Uterus (tissue), 4 donors: ENCODE measurements at places on chromosomes 2 and 18.
A peak's percentile ranks its signal among the peaks of the same experiment; 100 is the strongest.

DNA sequence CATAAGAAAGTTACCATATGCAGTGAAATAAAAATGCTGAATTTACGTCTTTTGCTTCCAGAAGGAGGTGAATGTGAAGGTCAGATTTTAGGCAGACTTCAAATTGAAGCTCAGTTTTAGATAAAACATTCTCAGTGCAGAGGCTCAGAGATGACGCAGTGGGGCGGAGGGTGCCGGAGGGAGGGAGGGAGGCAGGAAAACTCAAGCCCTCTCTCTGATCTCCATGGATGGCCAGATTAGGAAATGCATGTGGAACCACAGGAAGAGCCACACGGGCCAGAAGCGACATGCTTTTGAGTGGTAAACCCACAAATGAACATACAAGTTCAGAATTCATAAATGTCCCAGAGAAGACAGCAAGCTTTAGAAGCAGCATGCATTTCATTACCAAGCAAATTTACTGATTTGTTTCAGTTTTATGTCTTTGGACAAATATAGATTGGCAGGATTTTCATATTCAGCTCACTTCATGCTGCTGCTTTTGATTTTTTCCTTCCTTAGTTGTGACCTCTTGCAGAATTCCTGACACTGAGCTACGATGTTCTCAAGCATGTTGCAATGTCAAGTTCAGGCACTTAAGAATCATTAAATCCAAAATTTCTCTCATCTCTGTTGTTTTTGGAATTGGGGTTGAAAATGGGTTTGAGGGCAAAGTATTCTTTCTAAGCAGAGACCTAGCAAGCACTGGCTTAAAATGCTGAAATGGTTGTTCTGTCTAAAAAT, 29.7 kb upstream of the APCDD1 start:
- peak; percentile 76 for DNase-seq

GRCh38 chr2:120949957-120950590, 214.4 kb downstream of the GLI2 start:
- DNase-seq: no peak

DNA sequence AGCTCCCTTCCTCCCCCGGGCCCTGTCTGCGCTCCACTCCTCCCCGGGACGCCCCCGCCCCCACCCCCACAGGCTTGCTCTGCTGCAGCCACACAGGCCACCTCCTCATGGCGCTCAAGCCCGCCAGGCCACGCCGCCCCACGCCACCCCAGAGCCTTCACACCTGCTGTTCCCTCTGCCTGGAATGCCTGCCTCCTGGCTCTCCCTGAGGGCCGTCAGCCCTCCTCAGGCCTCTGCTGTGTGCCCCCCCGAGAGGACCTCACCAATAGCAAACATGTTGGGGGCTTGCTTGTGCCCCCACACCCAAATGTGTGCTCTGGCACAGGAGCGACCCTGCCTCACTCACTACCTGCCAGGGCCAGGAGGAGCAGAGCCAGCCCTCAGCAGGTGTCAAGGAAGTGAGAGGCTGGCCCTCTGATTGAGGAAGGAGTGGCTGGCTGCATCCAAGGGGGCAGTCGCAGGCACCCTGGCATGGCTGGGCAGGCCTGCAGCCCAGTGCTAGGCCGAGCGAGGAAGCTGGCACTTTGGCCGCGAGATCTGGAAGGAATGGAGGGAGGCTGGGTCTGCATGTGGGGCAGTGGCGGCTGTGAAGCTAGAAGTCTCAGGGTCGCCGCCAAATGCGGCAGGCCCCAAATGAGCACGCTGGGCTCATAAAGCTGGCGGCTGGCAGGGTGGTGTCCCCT, 86.5 kb downstream of the INHBB start:
- no peak for DNase-seq

DNA sequence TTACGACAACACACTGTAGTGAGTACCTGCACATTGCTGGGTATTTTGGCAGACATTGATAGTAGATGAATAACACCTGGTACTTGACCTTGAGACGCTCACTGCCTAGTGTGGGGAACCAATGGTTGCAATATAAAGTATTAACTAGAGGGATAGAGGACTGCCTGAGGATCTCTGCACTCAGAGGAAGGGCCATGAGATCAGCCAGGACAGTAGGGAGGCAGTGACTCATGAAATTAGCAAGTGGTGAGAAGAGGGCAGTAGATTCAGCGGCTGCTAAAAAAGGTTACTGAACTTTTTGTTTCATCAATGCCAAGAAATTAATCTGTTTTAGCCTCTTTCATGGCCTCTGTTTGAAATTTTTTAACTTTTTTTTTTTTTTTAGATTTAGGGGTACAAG, 250.8 kb upstream of the TCF4 start:
- DNase-seq: no peak

- DNase-seq: no peak
Observed at GRCh38 chr2:241868661-241869081, 858 bp upstream of the RTP5 start.

DNA sequence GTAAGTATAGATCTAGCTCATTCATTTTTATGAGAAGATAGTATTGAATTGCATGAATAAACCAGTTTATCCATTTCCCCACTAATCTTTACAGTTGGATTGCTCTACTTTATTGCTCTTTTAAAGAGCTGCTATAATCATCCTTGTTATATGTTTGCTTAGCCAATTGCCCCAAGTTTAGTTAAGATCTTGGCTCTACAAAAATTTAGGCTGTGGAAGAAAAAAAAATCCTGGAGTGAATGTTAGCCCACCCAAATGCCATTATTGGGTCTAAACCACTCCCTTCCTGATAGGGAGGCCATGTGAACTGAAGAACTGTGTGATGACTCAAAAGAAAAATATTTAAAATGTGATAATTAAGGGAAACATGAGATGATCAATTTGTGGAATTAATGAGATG, 2.9 kb downstream of the ALS2 start:
- no peak for DNase-seq

GRCh38 chr2:172283476-172283875, 143.9 kb upstream of the ITGA6 start:
- no peak for DNase-seq

DNA sequence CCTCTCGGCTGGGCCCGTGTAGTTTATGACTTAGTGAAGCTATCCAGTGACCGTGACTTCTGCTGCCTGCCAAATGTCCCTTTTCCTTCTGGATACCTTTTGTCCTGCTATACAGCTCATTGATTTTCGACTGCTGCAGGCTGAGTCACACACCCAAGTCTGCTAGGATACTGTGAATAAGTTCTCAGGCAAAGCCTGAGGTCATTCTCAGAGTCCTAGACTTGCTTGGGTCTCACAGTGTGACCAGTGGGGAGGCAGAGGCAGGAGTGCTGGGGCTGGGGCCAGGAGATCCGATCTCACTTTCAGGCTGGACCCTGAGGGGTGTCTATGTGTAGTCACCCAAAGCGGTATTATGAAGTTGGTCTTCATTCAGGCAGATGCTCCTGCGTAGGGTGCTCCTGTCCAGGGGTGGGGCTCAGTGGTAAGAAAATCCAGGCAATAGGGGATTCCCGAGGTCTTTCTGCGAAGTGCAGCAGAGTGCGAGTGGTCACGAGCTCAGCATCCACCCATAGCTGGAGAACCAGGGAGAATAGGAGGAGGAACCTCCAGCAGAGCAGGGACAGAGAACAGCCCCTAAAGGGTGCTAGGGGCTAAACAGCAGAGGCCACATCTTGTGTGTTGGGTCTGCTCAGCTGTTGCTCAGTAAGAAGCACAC, 268.6 kb upstream of the NCKAP5 start:
- DNase-seq: no peak

GRCh38 chr18:55233857-55234256, 274.6 kb upstream of the CCDC68 start:
- DNase-seq: no peak

GRCh38 chr2:196307775-196308305, 136.5 kb upstream of the STK17B start:
- DNase-seq: no peak

DNA sequence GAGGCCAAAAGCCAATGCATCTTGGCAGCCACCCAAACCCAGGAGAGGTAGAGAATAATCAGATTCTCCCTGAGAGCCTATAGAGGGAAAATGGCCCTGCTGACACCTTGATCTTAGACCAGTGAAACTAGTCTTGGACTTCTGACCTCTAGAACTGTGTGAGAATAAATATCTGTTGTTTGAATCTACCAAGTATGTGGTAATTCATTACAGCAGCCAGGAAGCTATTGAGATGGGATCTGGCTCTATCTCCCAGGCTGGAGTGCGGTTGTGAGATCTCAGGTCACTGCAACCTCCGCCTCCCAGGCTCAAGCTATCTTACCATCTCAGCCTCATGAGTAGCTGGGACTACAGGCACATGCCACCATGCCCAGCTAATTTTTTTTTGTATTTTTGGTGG, 567.2 kb downstream of the MBD2 start:
- DNase-seq: no peak

- no peak for DNase-seq
Observed at GRCh38 chr2:101859604-101860003, 132.2 kb upstream of the IL1R2 start.

GRCh38 chr2:133986881-133987795, 266.7 kb upstream of the MGAT5 start:
- no peak for DNase-seq

- DNase-seq: no peak
Observed at GRCh38 chr2:213119061-213119809, 32.2 kb downstream of the IKZF2 start.

- no peak for DNase-seq
Observed at GRCh38 chr2:231348173-231348572, 47.3 kb upstream of the B3GNT7 start.

DNA sequence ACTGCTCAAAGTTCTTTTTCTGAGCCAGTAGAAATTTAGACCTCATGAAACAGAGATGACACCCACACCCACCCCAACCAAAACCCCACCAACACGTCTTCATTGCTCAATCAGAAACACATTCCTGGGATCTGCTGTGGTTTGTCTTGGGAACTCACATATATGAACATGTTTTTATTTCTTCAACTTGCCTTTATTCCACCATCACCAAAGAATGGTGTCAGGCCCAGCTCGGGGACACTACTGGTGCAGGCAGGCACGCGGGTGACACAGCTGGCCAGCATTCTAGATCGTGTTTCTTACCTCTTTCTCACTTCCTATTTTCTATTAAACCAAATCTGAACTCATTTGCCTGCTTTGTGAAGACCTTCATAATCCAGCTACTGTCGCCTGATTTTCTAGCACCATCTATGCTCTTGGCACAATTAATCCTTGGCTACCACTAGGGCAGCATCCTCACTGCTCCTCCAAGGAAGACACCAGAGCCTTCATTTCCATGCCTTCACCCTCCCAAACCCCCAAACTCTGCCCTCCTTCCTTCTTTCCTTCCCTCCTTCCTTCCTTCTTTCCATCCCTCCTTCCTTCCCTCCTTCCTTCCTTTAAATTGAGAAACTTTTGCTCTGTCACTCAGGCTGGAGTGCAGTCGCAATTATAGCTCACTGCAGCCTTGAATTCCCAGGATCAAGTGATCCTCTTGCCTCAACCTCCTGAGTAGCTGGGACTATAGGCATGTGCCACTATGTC, 157.1 kb downstream of the BCL2 start:
- DNase-seq: no peak

DNA sequence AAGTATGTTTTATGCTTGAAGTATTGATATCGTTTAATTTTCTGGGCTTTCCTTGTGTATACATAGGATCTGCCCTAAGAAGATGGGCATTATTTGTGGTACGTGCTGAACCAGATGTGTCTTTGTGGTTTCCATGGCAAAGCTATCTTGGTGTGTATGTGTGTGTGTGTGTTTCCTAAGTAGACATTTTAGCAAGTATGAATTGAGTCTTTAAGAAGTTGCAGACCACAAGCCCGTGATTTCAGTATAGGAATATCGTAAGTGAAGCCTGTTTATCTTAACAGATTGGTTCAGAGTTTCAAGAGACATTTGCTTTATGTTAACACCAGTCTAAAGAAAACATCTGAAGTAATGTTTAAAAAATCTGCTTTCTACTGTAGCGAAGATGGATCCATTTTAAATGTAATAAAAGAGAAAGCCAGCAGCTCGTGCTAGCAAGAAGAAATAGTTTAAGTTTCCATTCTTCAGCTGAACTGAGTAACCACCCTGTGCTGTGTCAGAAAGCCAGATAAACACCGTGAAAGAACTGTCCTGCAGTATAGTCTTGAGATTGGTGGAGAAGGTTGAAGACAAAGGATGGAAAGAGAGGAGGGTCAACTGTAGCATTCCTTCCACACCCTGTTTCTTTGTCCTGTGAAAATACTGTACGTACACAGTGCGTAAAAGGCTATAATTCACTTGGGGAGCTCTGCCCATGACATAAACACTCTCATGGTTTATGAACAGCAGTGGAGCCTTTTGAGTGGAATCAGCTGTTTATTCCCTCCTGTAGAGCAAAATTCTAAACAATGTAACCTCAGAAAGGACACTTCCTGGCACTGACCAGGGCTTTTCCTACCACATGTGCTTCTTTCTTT, 91.9 kb upstream of the FOSL2 start:
- DNase-seq: no peak

GRCh38 chr2:50691513-50691912, 340.4 kb downstream of the NRXN1 start:
- no peak for DNase-seq

- no peak for DNase-seq
Observed at GRCh38 chr18:49907346-49907929, 94.1 kb upstream of the ACAA2 start.

DNA sequence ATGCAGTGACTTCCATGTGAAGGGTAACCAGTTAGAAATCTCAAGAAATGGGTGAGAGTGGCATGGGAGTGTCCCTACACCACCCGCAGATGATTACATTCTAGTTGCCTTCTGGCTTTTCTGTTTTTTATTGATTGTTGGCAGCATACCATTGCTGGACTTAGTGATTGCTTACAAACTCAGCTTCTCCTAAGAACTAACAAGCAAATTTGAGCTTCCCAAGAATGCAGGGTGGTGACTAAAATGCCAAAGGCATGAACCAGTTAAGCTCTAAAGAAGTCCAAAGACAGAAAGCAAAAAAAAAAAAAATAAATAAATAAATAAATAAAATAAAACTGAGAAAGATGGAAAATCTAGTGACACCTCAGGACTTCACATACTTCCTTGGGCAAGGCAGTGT, 245.5 kb upstream of the PARD3B start:
- no peak for DNase-seq

DNA sequence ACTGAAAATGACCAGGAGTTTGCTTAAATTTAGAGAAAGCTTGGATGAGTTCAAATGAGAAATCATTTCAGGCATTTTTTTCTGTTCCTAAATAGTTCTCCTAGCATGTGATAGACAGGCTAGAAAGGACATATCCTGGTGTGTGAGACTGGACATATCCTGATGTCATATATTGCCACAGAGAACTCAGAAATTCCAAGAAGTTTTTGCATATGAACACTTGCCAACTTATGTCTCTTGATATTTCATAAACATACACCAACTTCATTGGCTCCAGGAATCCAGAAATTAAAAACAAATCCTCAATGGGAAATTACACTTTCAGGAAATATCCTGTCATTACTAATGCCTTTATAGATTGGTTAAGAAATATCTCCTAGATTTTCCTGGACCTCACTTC, 2.9 kb upstream of the SERPINB4 start:
- DNase-seq: no peak

- DNase-seq: no peak
Observed at GRCh38 chr2:2698182-2699120, 367.4 kb upstream of the MYT1L start.

GRCh38 chr18:11268153-11268552, 118.8 kb upstream of the PIEZO2 start:
- DNase-seq: no peak

GRCh38 chr2:238954841-238955591, 107.1 kb downstream of the TWIST2 start:
- peak; percentile 63 for DNase-seq
